NCI-H187 treated with DMSO at 0.1 percent for 48 hours (cell line): ENCODE measurements at places on chromosomes 3 and 15.
A peak's percentile ranks its signal among the peaks of the same experiment; 100 is the strongest.

- DNase-seq = peak; percentile 78
These were observed 238.8 kb downstream of the EDEM1 start for GRCh38 chr3:5426094-5426883.

GRCh38 chr3:48428088-48428571, 1.8 kb downstream of the PLXNB1 start:
- DNase-seq = no peak

DNA sequence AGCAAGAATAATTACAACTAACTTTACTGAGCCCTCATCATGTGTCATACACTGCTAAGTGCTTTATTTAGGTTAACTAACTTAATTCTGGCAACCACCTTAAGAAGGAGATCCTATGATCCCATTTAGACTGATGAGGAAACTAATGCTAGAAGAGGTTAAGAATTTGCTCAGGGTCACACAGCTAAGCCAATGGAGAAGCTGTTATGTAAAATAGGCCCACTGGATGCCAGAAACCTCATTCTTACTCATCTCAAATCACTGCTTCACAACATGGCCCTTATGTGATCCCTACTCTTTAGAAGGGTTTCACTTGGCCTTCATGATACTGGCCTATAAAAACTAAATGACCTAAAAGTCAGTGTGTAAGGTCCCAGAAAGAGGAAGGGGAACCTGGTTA, 41.2 kb downstream of the IMPG2 start:
- no peak for DNase-seq

- no peak for DNase-seq
These were observed 31.8 kb upstream of the PSMD6 start for GRCh38 chr3:64055076-64055475.

DNA sequence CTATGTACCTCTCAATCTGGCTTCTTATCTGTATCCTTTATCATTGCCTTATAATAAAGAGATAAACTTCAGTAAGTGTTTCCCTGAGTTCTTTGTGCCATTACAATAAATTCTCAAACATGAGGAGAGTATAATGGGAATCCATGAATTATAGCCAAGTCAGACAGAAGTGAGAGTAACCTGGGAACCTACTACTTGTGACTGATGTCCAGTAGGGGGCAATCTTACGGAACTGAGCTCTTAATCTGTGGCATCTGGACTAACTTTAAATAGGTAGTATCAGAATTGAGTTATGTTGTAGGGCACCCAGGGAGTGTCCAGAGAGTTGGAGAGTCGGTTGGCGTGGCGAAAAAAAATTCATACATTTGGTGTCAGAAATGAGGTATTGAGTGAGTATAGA, 542.6 kb downstream of the ZBBX start:
- no peak for DNase-seq

- DNase-seq = no peak
These were observed 875 bp upstream of the HLTF start for GRCh38 chr3:149087208-149087607.

- no peak for DNase-seq
These were observed 328.6 kb upstream of the RGMA start for GRCh38 chr15:93417631-93418030.

DNA sequence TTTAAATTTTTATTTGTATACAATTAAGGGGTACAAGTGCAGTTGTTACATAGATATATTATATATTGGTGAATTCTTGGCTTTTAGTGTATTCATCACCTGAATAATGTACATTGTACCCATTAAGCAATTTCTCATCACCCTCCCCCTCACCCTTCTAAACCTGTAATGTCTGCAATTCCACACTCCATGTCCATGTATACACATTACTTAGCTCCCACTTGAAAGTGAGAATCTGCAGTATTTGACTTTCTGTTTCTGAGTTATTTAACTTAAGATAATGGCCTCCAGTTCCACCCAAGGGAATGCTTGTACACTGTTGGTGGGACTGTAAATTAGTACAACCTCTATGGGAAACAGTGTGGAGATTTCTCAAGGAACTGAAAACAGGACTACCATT, 383.2 kb upstream of the KCNMB2 start:
- DNase-seq = no peak

- no peak for DNase-seq
These were observed 39.4 kb downstream of the VGLL4 start for GRCh38 chr3:11604139-11604892.

DNA sequence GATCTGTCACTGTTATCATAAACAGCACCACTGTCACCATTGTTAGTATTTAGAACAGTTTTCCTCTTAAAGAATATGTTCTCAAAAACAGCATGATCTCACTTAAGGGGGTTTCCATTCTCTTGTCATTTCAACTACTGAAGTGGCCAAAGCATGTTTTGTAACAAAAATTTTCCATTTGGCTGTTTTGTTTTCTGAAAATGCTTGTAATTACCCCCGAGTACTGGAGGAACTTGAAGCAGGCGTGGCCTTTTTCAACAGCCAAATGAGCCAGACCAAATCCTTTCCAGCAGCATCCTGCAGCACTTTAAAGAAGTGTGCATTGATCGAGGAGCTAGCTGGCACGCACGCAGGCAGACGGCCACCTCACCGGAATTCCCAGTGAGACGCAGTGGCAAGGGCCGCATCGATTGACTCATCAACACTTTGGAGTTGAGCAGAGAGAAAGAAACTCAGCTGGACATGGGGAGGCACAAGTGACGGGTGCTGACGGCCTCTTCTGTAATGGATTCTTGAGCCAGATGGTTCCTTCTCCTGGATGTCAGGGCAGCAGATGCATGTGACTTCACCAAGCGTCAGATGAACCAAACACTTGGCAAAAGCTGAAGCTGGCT, 234.3 kb upstream of the IGF1R start:
- no peak for DNase-seq

- DNase-seq = no peak
These were observed 53.9 kb downstream of the MEF2A start for GRCh38 chr15:99619712-99620111.

- no peak for DNase-seq
These were observed 95.3 kb downstream of the AKAP13 start for GRCh38 chr15:85475711-85476110.
